ENCODE measurements at places on chromosomes 2 and 18.

GRCh38 chr2:194765723-194766122, 891.3 kb upstream of the SLC39A10 start:
- no peak for DNase-seq

DNA sequence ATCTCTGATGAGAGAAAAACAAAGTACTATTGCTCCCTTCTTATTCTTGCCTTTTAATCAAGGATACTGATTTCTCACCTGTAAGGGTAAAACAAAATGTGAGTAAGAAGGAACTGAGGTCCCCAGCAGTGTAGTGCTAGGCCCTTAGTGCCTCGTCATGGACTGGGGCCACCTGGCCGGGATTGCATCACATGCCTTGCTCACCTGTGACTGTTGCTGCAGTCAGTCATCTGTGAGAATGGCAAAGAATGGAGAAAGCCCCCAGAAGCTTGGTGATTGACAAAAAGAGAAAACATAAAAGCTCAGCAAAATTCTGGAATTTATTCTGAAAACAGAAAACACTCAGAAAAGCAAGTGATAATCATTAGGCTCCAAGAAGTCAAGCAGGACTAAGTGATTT, 63.4 kb downstream of the SPATS2L start:
- no peak for DNase-seq

GRCh38 chr2:239152916-239153305, 247.9 kb downstream of the HDAC4 start:
- no peak for DNase-seq

DNA sequence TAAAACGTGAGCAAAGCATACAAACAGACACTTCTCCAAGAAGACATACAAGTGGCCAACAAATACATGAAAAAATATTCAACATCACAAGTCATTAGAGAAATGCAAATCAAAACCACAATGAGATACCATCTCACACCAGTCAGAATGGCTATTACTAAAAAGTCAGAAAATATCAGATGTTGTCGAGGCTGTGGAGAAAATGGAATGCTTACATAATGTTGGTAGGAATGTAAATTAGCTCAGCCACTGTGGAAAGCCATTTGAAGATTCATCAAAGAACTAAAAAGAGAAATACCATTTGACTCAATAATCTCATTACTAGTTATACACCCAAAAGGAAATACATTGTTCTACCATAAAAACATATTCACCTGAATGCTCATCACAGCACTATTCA, 825.7 kb downstream of the SUCLG1 start:
- DNase-seq = no peak

DNA sequence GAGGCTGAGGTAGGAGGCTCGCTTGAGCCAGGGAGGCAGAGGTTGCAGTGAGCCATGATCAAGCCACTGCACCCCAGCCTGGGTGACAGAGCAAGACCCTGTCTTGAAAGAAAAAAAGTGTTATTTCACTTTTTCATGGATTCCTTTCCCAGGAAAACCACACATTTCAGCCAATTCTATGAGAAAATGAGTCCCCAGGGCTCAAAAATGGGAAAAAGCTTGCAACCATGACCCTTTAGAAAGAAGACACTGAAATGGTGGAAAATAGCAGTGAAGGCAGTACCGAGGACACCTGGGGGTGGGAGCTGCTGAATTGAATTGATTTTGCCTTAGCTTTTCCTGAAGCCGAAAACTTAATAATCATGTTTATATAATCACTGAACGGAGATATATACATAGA, 284.2 kb upstream of the HDAC4 start:
- DNase-seq = no peak

DNA sequence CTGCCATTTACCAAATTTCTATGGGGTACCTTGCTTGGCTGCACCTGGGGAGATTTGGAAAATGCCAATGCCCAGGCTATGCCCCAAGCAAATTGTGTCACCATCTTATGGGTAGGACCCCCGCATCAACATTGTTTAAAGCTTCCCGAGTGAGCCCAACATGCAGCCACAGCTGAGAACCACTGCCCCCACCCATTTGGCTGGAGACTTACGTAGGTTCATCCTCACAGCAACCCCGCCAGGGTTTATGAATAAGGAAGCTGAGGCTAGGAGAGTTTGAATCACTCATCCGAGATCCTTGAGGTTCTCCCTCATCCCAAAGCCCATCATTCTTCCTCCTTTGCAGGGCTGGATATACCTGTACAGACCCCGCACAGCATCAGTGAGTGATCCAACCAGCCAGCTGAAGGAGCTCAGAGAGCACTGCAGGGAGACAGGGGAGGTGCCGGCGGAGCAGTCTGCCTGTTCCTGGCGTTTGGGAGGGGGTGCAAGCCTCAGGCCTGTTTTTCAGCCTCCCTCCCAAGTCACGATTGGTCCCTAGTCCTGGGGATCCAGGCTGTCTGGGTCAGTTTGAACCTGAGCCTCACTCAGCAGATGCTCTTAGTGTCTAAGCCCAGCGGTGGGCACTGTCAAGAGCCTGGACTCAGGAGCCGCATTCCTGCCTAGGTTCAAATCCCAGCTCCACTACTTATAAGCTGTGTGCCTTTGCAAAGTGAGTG, 164.9 kb downstream of the SMAD7 start:
- no peak for DNase-seq
